ENCODE measurements at places on chromosomes 7 and 10. TPM values are rescaled to one million over a fixed set of nuclear protein-coding genes. Genes with fewer than 3 reads are reported as not detected.

The RADIL gene
- total RNA-seq: 11.8 TPM

The AKR1B15 gene
- total RNA-seq: 0.63 TPM

DNA sequence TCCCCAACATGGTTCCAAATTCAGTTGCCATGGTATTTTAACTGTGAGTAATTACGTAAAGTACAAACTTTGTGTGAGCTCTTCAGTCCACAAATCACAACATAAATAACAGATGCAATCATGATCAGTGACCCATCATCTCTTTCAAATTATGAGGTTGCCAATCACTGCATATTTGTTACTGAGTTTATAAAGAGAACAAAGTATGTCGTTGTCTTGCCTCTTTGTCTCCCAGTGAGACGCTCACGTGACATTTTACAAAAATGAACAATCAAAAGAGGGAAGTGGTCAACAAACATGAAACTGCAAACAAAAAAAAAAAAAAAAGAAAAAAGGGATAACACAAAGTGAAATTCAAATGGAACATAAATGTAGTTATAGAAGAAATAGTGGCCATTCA is 122.7 kb upstream of the PDSS1 start:
- H3K36me3 ChIP-seq: no peaks in the 10 kb centered on the region
- H3K4me1 ChIP-seq: no peaks in the 10 kb centered on the region
- H3K27me3 ChIP-seq: peaks cover 25% of the 10 kb centered on the region
- no peak for DNase-seq
- no peak overlapping the region for H3K27ac ChIP-seq

- H3K27me3 ChIP-seq: no peaks in the 10 kb centered on the region
- H3K4me3 ChIP-seq: no peak overlapping the region
- H3K4me1 ChIP-seq: peaks cover 46% of the 10 kb centered on the region
- peak overlapping the region; percentile 40 for H3K27ac ChIP-seq
- DNase-seq: no peak
Observed at GRCh38 chr10:110220398-110220797, 13.0 kb downstream of the MXI1 start.

DNA sequence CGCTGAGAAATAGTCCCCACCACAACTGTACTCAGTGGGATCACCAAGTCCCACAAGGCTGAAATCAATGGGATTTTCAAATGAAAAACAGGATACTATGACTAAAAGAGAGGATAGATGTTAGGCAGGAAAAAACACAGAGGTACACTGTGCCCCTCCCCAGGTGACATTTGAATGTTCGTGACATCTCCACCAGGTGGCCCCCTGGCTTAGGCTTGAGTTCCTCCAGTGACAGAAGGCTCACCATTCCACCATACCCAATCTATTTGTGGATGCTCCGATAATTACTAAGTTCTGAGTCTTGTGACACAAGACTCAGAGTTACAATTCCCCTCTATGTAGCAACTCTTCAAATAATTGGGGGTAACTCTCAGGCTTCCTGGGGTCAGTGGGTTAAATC is 77.5 kb upstream of the KCNMA1 start:
- H3K27ac ChIP-seq: no peak overlapping the region
- H3K4me3 ChIP-seq: no peak overlapping the region
- DNase-seq: no peak
- peaks cover 54% of the 10 kb centered on the region for H3K27me3 ChIP-seq

DNA sequence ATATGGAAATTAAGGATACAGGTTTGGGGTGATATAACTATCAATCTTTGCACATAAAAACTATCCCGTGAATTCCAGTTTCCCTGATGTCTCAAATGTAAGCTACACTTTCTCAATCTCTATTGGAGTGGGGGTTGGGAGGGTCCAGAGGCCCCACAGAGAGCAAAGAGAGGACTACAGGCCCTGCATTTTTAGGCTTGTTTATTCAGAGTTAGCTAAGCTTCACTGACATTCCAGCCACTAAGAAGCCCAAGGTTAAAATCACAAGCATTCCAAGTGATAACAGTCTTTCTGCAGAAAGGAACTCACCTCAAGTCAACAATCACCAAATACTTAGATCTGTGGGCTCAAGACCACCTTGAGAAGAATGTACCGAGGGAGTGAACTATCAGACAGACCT is 31.6 kb upstream of the LAMB1 start:
- no peak overlapping the region for H3K27ac ChIP-seq
- no peaks in the 10 kb centered on the region for H3K36me3 ChIP-seq
- no peaks in the 10 kb centered on the region for H3K27me3 ChIP-seq
- DNase-seq: no peak

DNA sequence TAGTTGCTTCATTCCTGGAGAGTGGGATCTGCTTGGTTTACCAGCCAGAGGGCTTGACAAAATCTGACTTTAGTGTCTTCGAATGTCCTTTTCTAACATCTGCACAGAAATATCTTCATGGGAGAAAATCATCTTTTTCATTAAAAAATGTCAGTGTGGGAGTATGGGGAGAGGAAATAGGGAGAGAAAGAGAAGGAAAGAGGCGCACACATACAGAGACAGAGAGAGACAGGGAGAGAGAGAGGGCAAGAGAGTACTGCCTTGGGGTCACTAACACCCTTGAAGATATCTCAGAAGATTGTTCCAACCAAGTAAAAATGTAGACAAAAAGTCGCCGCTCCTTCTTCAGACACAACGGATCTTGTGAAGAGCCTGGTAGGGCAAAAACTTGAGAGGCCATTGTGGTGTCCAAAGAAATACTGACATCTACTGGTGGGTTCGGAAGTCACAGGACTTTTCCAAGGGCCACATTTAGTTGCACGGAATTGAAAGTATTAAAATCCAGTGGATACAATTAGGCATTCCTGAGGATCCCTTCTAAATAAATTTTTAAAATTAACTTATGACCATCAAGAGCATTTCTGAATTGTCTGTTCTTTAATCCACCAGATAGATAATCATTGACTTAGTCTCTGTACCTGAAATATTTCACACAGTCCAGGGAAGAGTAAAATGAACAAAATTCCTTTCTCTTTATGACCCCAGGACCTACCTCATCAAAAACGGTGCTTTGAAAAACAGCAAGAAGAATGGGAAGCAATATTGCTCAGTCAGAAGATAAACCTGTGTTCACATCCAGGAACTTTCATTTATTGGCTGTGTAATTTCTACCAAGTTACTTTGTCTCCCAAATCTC is 29.7 kb downstream of the VIM start:
- peaks cover 3% of the 10 kb centered on the region for H3K36me3 ChIP-seq
- H3K4me1 ChIP-seq: peaks cover 17% of the 10 kb centered on the region
- H3K27ac ChIP-seq: peak overlapping the region; percentile 27
- DNase-seq: no peak
- peaks cover 6% of the 10 kb centered on the region for H3K27me3 ChIP-seq

- no peak overlapping the region for H3K27ac ChIP-seq
- H3K4me1 ChIP-seq: no peaks in the 10 kb centered on the region
- H3K27me3 ChIP-seq: no peaks in the 10 kb centered on the region
- no peak overlapping the region for H3K4me3 ChIP-seq
- DNase-seq: no peak
- no peaks in the 10 kb centered on the region for H3K36me3 ChIP-seq
Observed at GRCh38 chr7:77266291-77266794, 66.7 kb upstream of the FGL2 start.

DNA sequence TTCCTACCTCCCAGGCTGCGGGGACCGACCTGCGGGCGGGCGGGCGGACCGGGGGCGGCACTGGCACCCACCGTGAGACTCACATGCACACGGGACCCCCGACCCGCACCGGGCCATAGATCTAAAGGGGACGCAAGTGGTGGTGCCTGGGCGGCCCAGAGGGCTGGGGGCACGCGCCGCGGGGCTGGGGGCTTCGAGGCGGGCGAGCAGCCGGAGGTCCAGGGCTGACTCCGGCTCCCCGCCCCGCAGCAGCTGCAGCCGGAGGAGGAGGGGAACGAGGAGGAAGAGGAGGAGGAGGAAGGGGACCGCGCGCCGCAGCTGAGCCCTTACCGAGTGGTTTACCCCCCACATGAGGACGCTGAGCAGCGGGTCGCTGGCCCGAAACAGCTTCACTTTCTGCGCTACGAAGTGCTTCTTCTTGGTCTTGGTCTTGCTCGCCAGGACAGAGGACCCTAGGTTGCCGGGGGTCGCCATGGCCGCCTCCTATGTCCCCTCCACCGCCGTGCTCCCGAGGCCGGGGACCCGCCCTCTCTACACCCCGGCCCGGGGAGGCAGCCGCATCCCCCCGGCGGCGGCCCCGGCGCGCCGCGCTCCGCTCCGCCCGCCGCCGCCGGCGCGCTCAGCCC is 412 bp downstream of the PIP4K2A start:
- peaks cover 11% of the 10 kb centered on the region for H3K27me3 ChIP-seq
- H3K36me3 ChIP-seq: no peaks in the 10 kb centered on the region
- H3K27ac ChIP-seq: no peak overlapping the region
- H3K4me3 ChIP-seq: peak overlapping the region; percentile 83
- DNase-seq: no peak

DNA sequence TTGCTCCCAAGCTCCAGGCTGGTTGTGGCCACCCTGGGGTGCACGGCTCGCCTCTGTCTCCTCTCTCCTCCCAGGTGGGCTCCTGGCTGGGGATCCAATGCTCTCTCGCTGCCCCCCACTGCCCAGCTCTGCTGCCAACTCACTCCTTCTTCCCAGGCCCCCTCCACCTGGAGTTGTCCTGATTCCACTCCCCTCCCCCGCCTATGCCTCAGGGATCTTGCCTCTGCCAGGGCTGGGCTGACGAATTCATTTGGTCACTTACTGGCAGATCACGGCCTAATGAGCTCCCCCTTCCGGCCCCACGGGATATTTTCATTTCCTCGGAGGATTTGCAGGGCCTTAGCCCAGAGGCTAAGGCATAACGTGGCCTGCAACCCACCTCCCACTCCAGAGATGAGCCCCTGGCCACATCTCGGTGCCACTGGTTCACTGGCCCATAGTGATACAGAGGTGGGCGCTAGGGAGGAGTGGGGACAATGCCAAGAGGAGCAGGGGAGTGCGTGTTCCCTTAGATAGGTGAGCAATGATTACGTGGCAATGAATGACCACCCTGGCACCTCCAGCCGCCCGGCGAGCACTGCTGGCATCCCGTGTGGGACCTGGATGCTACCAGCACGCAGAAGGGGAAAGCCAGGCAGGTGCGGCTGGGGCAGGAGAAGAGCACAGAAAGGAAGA is 344.6 kb upstream of the SHH start:
- H3K4me3 ChIP-seq: no peak overlapping the region
- H3K27me3 ChIP-seq: peaks cover 11% of the 10 kb centered on the region
- no peak overlapping the region for H3K27ac ChIP-seq
- H3K4me1 ChIP-seq: peaks cover 5% of the 10 kb centered on the region
- no peaks in the 10 kb centered on the region for H3K36me3 ChIP-seq

DNA sequence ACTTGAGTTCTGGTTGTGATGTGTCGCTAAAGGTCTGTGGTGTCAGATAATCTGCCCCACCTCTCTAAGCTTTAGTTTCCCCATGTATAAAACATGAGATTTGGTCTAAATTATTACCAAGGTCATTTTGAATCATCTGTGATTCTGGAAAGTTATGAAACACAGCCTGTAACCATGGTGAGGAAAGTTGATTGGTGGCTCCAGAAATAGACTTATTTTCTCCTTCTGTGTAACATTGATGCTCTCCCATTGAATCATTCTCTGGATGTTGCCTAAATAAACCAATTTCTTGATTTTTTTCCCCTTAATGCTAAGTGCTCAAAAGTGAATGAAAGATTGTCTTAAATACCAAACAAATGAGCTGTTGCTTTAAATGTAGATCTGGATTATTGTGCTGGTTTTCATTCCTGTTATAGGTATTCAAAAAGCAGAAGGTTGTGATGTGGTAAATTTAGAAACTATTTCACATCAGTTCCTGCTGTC is 30.0 kb upstream of the PCGF5 start:
- H3K36me3 ChIP-seq: no peaks in the 10 kb centered on the region
- DNase-seq: no peak
- no peaks in the 10 kb centered on the region for H3K4me1 ChIP-seq
- H3K27me3 ChIP-seq: peaks cover 3% of the 10 kb centered on the region
- no peak overlapping the region for H3K4me3 ChIP-seq
- H3K27ac ChIP-seq: no peak overlapping the region

GRCh38 chr7:144862612-144863319 is 26.9 kb upstream of the TPK1 start:
- H3K27ac ChIP-seq: no peak overlapping the region
- no peak overlapping the region for H3K4me3 ChIP-seq
- no peaks in the 10 kb centered on the region for H3K27me3 ChIP-seq
- DNase-seq: no peak
- no peaks in the 10 kb centered on the region for H3K4me1 ChIP-seq
- no peaks in the 10 kb centered on the region for H3K36me3 ChIP-seq

GRCh38 chr7:111038185-111038584 is 52.7 kb upstream of the LRRN3 start:
- H3K27me3 ChIP-seq: no peaks in the 10 kb centered on the region
- DNase-seq: no peak
- H3K36me3 ChIP-seq: no peaks in the 10 kb centered on the region
- H3K27ac ChIP-seq: no peak overlapping the region
- no peak overlapping the region for H3K4me3 ChIP-seq

DNA sequence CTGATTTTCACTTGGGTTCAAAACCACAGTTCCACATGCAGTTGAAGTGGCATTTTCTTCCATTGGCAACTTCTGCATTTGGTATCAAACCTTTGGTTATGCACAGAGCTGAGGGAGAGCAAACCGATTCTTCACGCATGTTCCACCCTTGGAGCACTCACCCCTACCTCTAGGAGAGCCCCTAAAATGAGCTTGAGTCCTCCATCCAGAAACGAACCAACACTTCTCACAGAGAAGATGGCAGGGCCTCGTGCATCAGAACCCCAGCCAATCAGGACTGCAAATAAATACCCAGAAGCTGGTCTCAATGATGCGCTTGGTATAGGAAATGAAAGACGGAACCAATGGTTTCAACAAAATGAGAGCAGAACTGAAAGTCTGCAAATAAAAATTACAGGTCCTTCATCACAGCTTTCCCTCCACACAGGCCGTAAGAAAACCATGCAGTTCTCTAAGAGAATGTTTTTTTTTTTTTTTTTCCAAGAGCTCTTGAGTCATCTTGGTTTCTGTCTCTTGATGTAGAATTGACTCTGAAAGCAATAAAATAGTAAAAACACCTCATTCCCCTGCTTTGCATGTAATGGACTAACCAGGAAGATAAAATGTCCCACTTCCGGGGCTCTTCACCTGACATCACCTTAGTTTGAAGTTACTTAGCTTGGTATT is 23.9 kb downstream of the KLF6 start:
- no peaks in the 10 kb centered on the region for H3K36me3 ChIP-seq
- H3K4me1 ChIP-seq: peaks cover 37% of the 10 kb centered on the region
- no peak for DNase-seq
- peaks cover 16% of the 10 kb centered on the region for H3K27me3 ChIP-seq
- H3K4me3 ChIP-seq: no peak overlapping the region
